ENCODE measurements at places on chromosomes 16 and 17.

- DNase-seq, result no peak
Observed at GRCh38 chr16:66543541-66543940, 6.4 kb downstream of the TK2 start.

DNA sequence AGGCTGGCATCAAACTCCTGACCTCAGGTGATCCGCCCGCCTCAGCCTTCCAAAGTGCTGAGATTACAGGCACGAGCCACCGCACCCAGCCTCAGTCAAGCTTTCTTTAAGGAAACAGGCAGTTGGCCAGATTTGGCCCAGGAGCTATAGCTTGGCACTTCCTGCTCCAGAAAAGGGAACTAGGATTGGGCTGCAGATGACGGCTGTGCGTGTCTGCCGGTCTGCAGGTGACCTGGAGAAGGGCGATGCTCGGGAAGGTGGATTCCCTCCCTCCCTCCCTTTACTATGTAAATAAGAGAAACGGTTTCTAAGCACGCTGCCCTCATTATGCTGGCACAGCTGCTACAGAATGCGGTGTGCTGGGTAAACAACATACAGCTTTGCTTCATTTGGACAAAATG, 215.9 kb downstream of the RPTOR start:
- no peak for DNase-seq

DNA sequence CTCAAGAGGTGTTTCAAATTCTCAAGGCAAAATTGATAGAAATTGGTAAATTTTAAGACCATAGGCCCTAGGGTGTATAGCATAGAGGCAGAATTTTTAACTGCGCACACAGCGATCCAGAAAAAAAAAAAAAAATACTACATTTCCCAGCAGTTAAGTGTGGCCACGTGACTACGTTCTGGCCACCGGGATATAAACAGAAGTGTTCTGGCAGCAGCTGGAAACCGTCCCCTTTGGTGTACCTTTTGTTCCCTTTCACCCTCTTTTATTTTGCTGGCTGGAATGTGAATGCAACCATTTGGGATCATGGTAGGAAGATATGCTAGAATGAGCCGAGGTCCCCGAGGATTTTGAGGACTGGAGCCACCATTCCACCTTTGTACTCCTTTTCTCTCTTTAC, 52.7 kb upstream of the AKAP1 start:
- DNase-seq, result no peak

GRCh38 chr17:32931686-32932085, 3.7 kb downstream of the TMEM98 start:
- no peak for DNase-seq

- no peak for DNase-seq
Observed at GRCh38 chr17:60398227-60398959, 6.5 kb upstream of the USP32 start.

DNA sequence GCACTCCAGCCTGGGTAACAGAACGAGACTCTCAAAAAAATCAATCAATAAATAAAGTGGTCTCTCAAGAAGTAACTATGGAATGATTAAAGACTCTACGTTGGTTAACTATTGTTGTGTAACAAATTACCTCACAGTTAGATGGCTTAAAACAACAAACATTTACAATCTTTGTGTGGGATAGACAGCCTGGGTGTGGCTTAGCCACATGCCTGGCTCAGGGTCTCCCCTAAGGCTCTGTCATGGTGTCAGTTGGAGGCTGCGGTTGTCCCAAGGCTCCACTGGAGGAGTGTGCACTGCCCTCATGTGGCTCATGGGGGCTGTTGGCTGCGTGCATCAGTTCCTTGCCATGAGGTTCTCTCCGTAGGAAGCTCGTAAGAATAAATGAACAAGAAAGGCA, 294.5 kb downstream of the SNX29 start:
- DNase-seq, result peak; percentile 8

GRCh38 chr16:68400924-68401460, 47.3 kb downstream of the SMPD3 start:
- DNase-seq, result no peak

- no peak for DNase-seq
Observed at GRCh38 chr17:2063261-2064146, 8.6 kb downstream of the HIC1 start.

GRCh38 chr17:34567691-34568465, 11.5 kb upstream of the TMEM132E start:
- no peak for DNase-seq

GRCh38 chr17:61160789-61161445, 238.7 kb upstream of the TBX2 start:
- no peak for DNase-seq

DNA sequence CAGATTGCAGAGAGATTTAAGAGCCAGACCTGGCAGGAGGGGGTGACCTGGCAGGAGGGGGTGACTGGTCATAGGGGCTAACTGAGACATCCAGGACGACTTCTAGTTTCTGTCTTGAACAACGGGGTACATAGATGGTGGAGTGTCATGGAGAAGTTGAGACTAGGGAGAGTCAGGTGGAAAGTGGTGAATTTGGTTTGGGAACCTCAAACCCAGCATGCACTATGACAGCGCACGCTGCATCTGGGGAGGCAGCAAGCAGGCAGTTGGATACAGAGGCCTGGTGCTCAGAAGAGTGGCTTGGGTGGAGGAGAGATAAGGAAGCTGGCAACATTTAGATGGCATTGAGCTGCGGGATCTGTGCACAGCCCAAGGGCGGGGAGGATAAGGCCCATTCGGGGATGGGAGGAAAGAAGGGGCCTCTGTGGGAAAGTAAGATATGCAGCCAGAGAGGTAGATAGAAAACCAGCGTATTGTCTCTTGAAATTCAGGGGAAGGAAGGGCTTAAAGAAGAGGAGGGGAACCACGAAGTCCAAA, 4.5 kb downstream of the RIPOR1 start:
- no peak for DNase-seq

DNA sequence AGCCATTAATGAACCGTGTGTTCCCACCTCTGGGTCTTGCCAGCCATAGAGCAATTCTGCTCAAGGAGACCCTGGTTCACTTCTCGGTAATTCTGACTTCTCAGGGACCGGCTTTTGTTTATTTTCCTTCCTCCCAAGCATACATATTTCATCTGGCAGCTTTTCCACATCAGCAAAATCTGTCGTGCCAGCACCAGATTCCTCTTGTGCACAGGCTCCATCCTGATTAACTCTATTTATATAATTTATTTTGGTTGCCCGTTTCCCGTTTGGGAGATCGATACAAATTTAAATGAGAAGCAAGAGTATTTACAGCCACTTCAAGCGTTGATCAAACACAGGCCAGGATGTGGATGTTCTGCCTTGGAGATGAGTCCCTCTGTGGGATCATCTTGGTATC, 161.9 kb upstream of the XYLT1 start:
- no peak for DNase-seq

DNA sequence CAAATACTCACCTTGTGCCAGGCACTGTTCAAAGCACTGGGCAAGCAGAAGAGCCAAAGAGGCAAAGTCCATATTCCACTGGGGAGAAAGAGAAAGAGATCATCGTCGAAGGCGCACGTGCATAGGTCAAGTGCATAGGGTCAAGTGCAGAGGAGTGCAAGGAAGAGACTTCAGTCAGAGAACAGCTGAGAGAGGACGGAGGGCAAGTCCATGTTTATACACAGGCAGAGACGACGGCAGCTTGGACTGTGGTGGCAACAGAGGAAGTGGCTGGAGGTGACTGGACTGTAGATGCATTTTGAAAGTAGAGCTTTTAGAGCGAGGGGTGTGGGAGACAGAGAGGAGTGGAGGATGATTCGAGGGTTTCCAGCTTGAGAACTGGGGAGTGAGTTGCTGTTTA, 74.7 kb upstream of the SDK2 start:
- no peak for DNase-seq

DNA sequence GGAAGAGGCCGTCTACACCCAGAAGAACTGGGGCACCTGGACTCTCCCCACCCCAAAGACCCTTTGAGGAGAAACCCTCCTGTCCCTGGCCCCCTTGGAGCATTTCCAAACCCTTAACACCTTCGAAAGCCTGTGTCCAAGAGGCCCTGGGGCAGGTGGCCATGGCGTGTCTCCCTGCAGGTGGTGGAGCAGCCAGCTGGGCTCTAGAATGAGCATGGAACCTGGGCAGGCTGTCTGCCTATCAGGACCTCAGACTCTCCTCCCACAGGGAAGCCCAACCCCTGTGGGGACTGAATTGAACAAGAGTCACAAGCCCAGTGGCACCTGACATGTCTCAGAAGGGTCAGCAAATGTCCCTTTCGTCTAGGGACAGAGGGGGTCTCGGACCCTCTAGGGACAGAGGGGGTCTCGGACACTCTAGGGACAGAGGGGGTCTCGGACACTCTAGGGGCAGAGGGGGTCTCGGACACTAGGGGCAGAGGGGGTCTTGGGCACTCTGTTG, 8.4 kb downstream of the CBX4 start:
- no peak for DNase-seq

- DNase-seq, result peak; percentile 83
Observed at GRCh38 chr17:2393174-2393953, 7.5 kb downstream of the MNT start.

GRCh38 chr17:27743281-27743885, 56.9 kb downstream of the NOS2 start:
- no peak for DNase-seq

DNA sequence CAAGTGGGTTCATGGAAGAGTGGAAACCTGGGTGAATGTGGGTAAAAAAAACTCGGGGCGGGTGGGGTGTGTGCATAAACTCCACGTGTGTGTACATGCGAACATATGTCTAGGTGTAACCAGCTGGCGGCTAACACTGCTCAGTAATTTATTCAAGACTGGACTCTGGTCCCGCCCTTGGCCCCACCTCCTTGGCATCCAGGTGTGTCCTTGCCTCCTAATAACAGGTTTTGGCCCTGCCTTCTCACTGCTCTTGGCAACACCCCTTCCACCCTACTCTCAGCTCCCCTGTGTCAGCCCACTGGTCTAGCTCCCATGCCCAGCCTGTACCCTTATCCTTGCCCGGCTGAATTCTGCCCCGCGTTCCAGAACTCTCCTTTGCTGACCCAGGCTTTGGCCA, 8.3 kb downstream of the FLII start:
- DNase-seq, result no peak

DNA sequence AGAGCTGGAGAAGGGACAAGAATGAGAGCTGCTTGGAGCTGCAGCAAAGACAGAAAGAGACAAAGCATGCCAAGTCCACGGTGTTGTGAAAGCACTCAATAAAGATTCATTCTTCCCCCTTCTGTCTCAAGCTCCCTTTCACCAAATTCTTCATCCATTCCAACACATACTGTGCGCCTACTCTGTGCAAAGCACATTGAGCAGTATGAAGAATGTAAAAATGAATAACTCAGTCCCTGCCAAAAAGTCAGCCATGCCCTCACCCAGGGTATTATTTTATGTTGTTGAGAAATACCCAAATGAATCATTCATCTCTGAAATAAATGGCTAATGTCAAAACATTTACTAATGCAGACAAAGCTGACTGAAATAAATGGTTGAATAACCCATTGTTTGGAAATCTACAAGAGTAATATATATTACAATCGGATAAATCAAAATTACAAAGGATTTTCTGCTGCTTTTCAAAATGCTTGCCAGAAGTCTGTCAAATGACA, 282.9 kb upstream of the IRX5 start:
- DNase-seq, result no peak

DNA sequence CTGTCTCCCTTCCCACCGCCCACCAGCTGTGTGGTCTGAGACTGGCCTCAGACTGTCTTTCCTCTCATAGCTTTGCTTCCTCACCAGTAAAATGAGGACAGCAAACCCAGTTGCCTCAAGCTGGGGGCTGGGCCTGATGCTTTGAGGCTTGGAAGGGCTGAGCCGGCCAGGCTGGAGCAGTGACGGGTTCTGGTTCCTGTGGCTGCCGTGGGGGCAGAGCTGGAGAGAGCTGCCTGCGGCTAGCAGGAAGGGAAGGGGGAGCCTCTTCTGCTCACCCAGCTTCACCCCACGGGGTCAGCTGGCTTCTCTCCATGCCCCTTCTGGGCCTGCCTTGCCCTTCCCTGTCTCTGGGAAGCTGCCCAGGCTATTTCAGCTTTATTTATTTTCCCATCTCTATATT, 23.7 kb downstream of the LASP1 start:
- DNase-seq, result no peak

GRCh38 chr16:66562409-66562808, 3.8 kb upstream of the CMTM1 start:
- no peak for DNase-seq

- DNase-seq, result no peak
Observed at GRCh38 chr17:58316260-58316960, 12.2 kb downstream of the TSPOAP1 start.

DNA sequence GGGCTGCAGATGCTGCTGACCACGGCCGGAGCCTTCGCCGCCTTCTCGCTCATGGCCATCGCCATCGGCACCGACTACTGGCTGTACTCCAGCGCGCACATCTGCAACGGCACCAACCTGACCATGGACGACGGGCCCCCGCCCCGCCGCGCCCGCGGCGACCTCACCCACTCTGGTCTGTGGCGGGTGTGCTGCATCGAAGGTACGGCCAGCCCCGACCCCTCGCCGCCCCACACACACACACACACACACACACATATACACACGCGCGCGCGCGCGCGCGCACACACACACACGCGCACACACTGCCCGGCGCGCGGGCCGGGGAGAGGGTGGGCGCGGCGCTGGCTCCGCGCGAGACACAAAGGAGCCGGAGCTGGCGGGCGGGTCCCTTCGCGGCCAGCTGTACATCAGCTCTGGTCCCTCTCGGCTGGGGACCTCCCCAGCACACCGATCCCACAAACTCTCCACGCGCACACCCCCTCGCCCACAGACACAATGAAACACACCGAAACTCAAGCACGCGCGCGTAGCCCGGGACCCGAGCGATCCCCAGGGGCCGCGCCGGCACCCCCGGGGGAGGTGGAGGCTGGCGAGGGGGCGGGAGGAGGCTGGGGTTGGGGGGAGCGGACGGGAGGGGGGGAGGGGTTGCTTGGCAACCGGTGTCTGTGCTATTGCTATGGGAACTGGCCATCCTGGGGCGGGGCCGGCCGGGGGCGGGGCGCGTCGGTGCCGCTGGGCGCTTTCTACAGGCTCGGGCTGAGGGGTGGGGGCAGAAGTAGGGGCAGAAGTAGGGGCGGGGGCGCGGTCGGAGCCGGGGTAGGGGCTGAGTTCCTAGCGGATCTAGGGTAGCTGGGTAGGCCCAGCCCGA, 658 bp downstream of the CACNG4 start:
- DNase-seq, result peak; percentile 29

GRCh38 chr16:85286951-85287814, 174.9 kb upstream of the CIBAR2 start:
- DNase-seq, result peak; percentile 65

GRCh38 chr17:32241640-32242039, 24.0 kb upstream of the RHBDL3 start:
- DNase-seq, result no peak

GRCh38 chr17:68843522-68843921, 111.7 kb downstream of the ABCA8 start:
- DNase-seq, result no peak

GRCh38 chr17:8122422-8122923, 1.4 kb downstream of the HES7 start:
- DNase-seq, result peak; percentile 37
